ENCODE measurements at places on chromosomes 4 and X.

GRCh38 chr4:7803371-7803770, 136.3 kb downstream of the AFAP1 start:
- no peak for DNase-seq

DNA sequence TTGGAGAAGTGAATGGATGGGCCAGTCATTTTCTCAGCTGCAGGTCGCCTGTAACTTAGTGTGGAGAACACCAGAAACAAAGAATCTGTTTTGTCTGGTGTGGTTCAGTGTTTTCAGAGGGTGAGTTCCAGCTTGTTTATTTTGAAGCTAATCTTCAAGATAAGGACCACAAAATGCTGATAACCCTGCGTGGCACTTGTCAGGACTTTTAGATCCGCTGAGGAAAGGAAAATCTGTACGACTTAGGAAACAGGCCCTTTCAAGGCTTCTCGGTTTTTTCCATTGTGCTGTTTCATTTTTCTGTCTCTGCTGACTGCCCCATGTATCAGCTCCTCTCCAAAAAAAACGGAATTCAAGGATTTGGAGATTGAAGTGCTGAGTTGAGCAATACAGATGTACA, 8.7 kb upstream of the ANAPC4 start:
- DNase-seq = no peak

DNA sequence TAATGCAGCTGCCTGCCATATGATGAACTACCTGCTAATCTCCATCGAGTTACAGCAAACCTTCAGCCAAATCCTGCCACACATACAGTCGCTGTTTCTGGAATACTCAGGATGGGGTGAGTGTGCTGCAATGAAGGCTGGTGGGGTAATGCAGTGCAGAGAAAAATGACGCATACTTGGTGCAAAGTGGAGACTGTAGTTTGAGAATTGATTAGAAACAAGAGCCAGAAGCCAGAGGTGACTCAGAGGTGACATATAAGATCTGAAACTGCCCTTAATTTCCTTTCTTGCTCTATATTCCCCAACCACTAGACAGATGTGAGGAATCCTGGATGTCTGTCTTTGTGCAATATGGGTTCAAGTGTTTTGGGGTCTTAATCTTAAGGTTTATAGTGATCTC, 22.0 kb downstream of the C4orf54 start:
- DNase-seq = no peak

GRCh38 chrX:119292445-119292844, 56.4 kb downstream of the PGRMC1 start:
- DNase-seq = no peak

DNA sequence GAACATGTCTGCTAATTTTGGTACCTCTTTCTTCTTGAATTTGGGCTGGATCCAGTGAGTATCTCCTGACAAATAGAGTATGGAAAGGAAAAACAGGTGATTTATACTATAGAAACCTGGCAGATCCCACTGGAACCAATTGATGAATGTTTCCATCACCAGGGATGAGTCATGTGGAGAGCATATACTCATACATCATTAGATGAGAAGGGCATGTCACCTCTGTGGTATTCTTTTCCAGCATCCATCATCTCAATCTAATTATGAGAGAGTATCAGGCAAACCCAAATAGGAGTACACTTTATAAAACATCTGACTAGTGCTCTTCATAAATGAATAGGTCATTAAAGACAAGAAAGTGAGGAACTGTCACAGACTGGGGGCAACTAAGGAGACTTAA, 90.7 kb downstream of the CLDN22 start:
- DNase-seq = no peak

GRCh38 chr4:168722391-168722790, 225.5 kb downstream of the PALLD start:
- no peak for DNase-seq

GRCh38 chr4:87057835-87058355, 123.1 kb downstream of the AFF1 start:
- no peak for DNase-seq

- no peak for DNase-seq
These were observed 9.4 kb upstream of the RHOH start for GRCh38 chr4:40187386-40187906.

DNA sequence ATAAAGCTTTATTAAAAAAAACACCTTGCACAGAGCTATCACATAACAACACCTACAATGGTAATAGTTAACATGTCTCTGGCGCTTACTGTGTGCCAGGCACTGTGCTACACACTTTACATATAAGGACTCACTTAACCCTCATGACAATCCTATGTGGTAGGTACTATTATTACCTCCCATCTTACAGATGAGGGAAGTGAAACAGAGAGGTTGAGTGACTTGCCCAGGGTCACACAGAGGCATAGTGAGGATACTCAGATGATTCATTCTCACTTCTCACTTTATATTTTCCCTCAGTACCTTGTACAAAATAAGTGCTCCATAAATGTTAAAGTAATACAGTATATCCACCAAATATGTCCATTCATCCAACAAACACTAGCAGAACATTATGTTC, 43.4 kb upstream of the IQSEC2 start:
- no peak for DNase-seq

DNA sequence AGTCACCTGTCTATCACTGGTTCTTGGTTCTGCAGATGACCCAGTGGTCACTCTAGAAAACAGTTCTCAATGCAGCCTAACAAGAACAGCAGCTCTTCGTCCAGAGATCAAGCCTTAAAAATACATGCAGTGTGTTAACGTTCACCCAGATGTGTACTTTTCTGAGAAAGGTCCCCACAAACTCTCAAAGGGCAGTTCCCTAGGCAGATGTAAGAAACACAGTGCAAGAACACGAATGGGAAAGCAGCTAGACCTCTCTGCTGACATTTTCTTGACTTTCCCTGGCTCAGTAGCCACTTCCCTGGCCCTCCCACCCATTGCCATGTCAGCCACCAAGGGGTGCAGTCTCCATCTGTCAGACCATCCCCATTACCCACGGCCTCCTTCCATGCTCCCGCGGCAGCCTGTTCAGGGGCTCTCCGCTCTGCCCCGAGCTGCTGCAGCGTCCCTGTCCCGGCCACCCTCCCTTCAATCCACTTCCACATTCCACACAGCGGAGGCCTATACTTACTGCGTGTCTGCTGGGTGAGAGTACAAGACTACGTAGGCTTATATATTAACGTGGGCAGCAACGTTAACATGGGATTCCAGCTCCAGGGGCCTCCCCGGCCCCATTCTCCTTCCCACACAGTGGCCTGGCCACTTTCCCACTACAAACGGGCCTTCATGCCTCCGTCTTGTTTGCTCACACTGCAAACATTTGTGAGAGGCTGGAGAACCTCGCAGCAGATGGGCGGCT, 34.3 kb downstream of the IRF2 start:
- no peak for DNase-seq

- DNase-seq = no peak
These were observed 62.3 kb downstream of the CLDN22 start for GRCh38 chr4:183257808-183258207.

DNA sequence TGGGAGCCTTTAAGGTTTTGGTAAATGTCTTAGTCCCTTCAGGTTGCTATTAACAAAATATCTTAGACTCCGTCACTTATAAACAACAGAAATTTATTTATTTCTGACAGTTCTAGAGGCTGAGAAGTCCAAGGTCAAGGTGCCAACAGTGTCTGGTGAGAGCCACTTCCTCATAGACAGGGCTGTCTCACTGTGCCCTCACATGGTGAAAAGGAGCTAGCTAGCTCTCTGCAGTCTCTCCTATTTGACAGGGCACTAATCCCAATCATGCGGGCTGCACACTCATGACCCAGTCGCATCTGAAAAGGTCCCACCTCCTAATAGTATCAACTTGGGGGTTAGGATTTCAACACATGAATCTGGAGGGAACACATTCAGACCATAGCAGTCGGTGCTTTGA, 63.4 kb upstream of the KLF3 start:
- no peak for DNase-seq

GRCh38 chr4:185127021-185127925, 15.8 kb upstream of the SLC25A4 start:
- DNase-seq = no peak

GRCh38 chrX:96453139-96453538, 231.5 kb upstream of the DIAPH2 start:
- no peak for DNase-seq

- DNase-seq = no peak
These were observed 626.0 kb downstream of the KCTD8 start for GRCh38 chr4:43822621-43823020.

DNA sequence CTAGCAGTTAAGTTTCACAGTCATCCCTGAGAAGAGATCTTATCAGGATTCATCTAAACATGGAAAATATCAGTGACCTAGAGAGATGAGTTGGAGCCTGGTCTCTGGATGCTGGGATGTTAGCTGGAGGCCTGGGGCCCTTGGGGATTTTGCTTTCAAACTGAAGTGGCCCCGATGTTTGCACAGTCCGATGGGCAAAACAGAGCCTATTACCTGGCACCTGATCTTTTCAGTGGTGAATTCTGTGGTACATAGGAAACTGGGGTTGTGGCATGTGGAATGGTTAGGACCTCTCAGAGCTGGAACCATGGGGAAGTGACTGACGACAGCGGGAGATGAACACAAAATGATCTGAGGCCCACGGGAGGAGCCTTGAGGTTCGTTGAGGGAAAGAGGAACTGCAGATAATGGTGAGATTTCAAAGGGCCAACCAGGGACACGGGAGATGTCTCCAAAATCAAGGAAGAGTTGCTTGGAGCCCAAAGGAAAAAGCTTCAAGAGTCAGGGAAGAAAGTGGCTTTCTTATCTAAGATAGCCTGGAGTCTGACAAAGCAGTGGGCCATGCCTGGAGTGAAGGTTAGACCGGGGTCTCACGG, 17.8 kb upstream of the TENM3 start:
- DNase-seq = no peak

DNA sequence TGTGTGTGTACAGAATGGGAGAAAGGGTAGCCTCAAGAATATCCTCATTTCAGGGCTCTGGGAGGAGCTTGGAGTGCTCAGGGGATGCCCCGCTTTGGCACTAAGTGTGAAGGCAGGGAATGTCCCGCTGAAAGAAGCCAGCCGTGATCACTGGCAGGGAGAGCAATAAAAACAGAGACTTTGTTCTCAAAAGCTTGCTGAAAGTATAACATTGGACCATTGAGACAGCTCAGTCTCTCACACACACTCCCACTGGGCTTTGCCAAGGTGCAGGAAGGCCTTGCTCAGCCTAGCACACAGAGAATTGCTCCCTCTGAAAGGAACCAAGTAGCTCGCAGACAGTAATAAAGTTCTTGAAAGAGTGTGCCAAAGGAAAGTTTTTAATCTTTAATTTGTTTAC, 143.8 kb upstream of the SLITRK2 start:
- DNase-seq = no peak

DNA sequence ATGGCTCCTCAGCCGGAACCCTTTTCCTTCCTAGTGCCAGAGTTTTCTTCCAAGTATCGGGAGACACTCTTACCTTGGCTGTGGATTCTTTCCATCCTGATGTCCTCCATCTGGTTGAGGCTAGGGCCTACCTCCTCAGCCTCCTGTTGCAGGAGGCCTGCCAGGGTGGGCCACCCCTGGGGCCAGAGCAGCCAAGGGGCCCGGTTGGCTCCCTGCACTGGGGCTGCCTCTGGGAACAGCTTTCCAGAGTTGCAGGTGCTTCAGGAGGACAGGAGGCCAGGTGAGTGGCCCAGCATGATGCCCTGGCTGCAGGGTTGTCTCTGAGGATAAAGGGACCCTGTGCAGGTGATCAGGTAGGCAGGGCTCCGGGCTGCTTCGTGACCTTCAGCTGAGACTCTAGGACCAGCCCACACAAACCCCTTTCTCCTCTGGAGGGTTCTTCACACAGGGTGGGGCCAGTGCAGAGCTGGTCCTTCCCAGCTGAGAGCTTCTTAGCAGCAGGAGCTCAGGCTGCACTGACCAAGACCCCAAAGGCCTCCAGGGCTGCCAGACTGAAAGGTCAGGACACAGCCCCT, 5.3 kb upstream of the GPR78 start:
- no peak for DNase-seq

DNA sequence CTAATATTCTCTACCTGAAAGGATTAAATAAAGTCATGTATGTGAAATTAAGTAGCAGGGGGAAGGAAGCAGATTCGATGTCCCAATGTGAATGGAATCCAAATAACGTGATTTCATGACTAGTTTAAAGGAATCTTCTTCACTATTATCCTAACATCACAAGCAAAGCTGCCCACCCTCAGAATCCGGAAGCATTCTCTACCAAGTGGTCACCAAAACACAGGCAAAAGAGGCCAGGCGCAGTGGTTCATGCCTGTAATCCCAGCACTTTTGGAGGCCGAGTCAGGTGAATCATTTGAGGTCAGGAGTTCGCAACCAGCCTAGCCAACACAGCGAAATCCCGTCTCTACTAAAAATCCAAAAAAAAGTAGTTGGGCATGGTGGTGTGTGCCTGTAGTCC, 212.9 kb downstream of the LDB2 start:
- DNase-seq = no peak

DNA sequence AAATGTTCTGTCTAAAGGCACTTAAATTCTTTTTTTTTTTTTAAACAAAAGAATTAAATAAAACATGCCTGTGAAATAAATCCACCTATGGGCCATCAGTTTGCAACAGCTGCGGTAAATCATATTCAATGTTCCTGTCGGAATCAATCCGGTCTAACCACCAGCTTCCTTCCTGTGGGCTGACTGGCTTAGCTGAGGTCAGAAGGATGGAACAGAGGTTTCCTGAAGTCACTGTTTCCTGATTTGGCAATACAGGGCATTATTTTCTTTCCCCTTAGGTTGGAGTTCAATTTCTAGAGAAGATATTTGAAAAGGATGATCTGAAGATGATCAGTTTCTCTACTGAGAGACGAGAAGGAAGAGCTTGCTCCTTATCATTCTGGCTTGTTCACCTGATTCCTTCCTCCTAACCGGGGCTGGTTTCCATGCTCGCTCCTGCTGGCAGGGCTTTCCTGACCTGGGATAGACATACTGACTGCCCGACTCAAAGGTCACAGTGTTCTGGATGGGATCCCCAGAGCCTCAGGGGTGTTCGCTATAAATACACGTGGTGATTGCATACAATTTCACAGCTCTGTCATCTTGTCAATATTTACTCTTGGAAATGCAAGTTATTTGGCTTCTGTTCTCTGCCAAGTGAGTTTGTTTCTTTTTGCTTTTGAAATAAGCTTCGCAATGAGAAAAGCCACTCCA, 21.7 kb downstream of the PDLIM3 start:
- no peak for DNase-seq

GRCh38 chr4:170423137-170423536, 333.4 kb upstream of the AADAT start:
- no peak for DNase-seq

DNA sequence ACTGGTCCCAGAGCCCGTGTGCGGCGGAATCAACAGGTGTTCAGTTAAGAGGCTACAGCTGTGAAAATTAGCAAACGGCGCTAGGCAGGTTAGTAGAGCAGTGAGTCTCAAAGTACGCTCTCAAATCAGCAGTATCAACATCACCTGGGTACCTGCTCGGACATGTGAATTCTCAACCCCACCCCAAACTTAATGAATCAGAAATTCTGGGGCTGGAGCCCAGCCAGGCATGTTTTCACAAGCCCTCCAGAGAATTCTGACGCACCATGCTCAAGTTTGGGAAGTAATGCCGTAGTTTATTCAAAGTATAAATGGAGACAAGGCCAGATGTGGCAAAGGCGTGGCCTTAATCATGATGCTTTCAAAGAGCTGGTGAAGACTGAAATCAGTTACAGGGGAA, 58.2 kb upstream of the PTCHD1 start:
- DNase-seq = no peak

Data from stimulated activated CD8-positive, alpha-beta memory T cell treated with anti-CD3 and anti-CD28 coated beads, Interleukin-12 subunit alpha, Interleukin-12 subunit beta, amount 100 ng/mL, for 1 hour (primary cell).